Cerebellum (tissue), 4 donors: ENCODE measurements at places on chromosomes 13 and 19. TPM values are rescaled to one million over a fixed set of nuclear protein-coding genes. Genes with fewer than 3 reads are reported as not detected.
A peak's percentile ranks its signal among the peaks of the same experiment; 100 is the strongest.

- no peak for DNase-seq
These were observed 32.3 kb upstream of the ZNF536 start for GRCh38 chr19:30339624-30340525.

GRCh38 chr19:40217934-40218890, at the start of gene TTC9B:
TSS of gene TTC9B (minus strand) at chr19:40218384. CDS start at chr19:40218381, 3 bp downstream.
- DNase-seq = peak; percentile 83

GRCh38 chr13:109383683-109384082, 402.7 kb downstream of the IRS2 start:
- DNase-seq = no peak

DNA sequence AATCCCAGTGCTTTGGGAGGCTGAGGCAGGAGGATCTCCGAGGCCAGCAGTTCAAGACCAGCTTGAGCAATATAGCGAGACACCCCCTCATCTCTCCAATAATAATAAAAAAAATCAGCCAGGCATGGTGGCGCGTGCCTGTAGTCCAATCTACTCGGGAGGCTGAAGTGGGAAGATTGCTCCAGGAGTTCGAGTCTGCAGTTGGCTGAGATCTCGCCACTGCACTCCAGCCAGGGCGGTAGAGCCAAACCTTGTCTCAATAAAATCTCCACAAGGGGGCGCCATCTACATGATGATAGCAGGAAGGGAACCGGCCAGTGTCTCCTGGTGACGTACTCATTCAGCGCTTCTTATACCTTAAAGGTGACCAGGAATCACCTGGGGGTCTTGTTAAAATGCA, 13.6 kb upstream of the C5AR1 start:
- DNase-seq = peak; percentile 87

DNA sequence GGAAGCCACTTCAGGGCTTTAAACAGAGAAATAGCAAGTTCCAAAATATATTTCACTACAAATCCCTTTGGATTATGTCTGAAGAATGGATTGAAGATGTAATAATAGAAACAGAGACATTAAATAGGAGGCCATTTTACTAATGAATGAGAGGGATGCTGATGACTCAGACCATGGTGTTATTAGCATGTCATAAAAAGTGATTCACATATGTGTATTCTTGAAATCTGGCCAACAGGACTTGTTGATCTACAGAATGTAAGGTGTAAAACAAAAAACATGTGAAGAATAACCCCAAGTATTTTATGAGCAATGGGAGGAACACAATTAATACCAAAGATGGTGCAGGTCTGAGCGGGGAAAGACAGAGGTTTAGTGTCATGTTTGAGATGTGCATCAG, 873.7 kb downstream of the SLITRK5 start:
- DNase-seq = no peak

DNA sequence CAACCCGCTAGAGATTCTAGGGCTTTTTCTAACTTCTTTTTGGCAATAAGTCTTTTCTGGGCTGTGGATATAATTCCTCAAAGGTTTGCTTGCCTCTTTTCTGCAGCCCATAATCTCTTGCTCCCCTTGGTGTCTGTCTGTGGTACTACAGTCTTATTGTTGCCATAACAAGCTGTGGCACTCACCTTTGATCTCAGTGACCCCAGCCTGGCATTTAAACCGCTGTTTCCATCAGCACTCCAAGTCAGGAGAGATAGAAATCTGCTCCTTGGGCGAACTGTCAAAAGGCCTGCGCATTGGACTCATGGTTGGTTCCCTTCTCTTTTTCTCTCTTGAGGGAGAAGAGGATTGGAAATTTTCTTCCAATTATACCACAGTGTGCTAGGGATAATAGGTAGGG, 14.5 kb upstream of the MPHOSPH8 start:
- no peak for DNase-seq

- no peak for DNase-seq
These were observed 38.8 kb downstream of the SERP2 start for GRCh38 chr13:44412346-44412935.

- DNase-seq = no peak
These were observed 128.7 kb downstream of the UQCRFS1 start for GRCh38 chr19:29084266-29084665.

DNA sequence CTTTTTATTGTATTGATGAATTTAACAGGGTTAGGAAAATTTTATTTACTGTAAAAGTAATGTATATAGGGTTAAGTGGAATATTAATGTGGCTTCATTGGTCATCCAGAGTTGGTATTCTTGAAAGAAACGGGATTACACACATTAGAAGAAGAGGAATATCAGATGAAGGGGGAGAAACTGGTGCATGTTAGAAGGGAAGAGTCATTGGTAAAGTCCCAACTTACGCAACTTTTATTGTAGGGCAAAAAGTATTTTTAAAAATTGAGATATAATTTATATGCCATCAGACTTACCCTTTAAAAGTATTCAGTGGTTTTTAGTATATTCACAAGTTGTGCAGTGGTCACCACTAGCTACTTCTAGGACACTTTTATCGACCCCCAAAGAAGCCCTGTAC, 47.3 kb downstream of the DNAJC3 start:
- no peak for DNase-seq

DNA sequence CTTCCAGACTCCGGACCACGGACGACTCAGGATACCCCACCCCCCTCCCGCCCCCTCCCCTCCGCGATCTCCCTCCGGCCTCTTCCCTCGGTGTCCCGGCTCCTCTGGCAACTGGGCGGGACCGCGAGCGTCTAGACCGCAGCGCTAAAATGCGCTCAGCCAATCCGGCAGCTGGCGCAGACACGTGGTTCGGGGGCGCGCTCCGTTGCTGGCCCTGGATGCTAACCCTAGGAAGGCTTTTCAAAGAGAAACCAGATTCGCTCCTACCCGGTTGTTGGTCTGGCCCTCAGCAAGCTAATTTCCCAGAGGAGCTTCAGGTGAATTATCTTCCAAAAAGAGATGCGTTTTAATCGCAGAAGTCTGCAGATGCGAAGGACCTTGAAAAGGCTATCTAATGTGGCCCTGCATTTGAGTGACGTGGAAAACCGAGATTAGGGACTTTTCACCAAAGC, at the start of gene DZIP1:
Gene DZIP1 (minus strand): TSS at position 106 of the 452 bp plus-strand sequence. CDS start 2,677 bp downstream, outside the sequence.
- peak; percentile 85 for DNase-seq

DNA sequence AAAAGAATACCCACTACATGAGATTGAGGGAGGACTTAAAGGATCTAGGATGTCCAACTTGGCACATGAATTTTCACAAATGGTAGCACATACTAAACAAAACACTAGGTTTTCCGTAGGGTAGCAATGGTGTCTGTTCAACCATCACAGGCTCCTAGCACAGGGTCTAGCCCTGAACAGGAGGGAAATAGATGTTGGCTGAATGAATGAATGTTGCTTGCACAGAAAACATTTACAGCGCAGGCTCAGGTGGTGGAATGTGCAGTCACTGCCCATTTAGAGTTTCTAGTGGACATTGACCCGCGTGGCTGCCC, 1.9 kb upstream of the MYCBP2 start:
- no peak for DNase-seq

DNA sequence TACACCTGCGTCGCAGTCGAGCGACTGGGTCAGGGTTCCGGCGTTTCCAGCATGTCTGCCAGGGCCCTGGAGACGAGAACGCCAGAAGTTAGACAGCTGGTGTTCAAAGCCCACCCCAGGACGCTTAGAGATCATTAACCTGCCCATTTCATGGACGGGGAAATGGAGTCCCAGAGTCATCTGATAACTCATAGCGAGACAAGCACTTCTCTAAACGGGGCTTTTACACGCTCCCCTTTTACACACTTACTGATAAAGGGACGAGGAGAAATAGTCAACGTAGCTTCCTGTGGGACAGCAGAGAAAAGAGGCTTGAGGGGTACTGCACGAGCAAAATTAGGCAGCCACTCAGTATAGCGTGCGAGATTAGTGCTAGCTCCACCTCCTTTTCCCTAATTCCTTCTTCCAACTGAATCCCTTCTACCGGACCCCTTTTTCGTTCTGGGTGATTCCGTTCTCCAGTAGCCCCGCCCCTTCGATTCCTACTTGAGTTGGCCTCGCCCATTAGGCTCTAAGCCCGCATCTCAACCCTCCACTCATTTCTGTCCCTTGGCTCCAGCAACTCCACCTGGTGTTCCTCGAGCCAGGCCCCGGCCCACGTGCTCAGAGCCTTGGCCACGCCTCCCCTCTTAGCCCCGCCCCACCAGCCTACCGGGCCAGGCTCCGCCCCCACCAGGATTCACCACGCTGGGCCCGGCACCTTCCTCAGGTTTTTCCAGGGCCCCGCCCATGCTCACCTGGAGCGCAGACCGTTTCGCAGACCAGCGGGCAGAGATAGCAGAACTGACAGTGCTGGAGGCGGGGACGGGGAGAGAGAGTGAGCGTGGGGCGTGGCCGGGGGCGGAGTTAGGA, 3.7 kb downstream of the HRC start:
- peak; percentile 87 for DNase-seq

- no peak for DNase-seq
These were observed 51.3 kb downstream of the CDADC1 start for GRCh38 chr13:49298903-49299605.

GRCh38 chr13:77351315-77351714, 24.4 kb upstream of the MYCBP2 start:
- DNase-seq = no peak

CCDC124 gene
- total RNA-seq = 12.2 TPM

POP4 gene
- total RNA-seq = 24.1 TPM

CYP2B6 gene
- total RNA-seq = not detected

FSD1 gene
- 23.8 TPM for total RNA-seq

PSG7 gene
- not detected for total RNA-seq

PSG6 gene
- total RNA-seq = not detected

PSG2 gene
- total RNA-seq = not detected

ZNF816 gene
- 8.9 TPM for total RNA-seq

KLC3 gene
- total RNA-seq = 1.1 TPM
